Calu3 (cell line): ENCODE measurements at places on chromosomes 2 and 18. TPM values are rescaled to one million over a fixed set of nuclear protein-coding genes. Genes with fewer than 3 reads are reported as not detected.

GRCh38 chr2:171579481-171579880, 57.2 kb downstream of the CYBRD1 start:
- no peak for DNase-seq

- no peak for DNase-seq
These were observed 49.8 kb upstream of the ASB1 start for GRCh38 chr2:238376884-238377391.

DNA sequence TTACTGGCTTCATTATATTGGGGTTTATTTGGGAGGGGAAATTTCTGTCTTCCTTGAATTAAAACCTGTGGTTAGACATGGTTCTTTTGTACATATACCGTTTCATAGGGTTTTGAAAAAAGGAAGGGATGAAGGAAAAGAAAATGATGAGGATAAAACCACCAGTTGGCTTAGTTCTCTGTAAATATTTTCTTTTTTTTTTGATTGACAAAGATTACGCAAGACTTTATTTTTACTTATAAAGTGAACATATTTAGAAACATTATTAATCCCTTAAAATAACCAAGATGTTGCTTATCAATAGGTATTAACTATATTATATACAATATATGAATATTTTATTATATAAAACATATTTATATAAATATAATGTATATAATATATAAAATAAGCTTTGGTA, 45.1 kb upstream of the TUBA3E start:
- no peak for DNase-seq

- no peak for DNase-seq
These were observed 39.4 kb downstream of the SLC14A2 start for GRCh38 chr18:45654677-45655076.

GRCh38 chr18:76491473-76491775, 3.6 kb downstream of the ZNF516 start:
- peak; percentile 81 for DNase-seq

DNA sequence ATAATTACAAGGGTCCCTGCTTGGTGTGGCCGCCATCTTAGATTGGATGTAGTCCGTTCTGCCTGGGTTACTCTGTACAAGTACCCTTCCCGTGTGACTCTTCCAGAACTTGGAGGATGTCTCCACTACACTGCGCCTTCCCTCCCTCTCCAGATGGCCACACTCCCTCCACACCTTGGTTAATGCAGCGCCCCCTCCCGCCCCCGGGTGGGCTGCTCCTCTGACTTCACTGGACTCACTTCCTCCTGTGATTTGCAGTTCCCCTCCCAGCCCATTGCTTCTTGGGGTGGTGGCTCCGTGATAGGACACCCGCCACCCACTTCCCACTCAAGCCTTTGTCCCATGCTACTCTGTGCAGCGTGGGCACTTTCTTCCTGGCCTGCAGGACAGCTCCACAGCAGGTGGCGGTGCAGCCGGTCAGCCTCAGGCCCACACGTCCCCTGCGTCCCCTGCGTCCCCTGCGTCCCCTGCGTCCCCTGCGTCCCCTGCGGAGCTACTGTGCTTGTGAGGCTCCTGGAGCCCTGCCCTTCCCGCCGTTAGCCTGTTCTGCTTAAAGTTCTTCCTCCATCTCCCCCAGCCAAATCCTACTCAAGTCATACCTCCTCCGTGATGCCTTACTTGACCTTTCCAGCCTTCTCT, 130.5 kb upstream of the SIX3 start:
- no peak for DNase-seq

DNA sequence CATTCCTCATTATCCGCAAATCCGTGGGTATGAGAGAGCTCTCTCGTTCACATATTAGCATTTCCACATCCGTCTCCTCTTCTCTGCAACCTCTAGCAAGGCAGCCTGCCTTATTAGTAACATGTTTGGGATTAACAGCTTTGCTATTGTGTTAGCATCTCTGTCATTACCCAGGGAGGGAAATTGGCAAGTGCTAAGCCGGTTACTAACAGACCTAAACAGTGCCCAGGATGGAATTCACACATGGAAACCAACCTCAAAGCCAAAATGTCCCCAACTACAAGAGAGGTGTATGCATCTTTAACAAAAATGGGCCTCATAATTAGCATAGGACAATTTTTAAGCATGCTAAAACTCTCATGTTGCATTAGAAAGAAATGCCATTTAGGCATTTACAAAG, 309.0 kb upstream of the MEIS1 start:
- no peak for DNase-seq

DNA sequence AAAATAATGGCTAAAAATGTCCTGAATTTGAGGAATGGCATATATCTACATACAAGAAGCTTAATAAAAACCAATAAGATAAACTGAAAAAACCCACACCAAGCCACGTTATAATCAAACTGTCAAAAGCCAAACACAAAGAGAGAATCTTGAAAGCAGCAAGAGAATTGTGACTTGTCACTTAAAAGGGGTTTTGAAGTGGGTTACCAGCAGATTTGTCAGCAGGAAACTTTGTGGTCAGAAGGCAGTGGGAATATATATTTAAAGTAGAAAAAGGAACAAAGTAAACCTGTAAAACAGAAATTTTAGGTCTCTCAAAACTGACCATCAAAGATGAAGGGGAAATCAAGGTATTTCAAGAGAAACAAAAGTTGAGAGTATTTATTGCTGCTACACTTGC, 171.9 kb upstream of the CNTNAP5 start:
- no peak for DNase-seq

DNA sequence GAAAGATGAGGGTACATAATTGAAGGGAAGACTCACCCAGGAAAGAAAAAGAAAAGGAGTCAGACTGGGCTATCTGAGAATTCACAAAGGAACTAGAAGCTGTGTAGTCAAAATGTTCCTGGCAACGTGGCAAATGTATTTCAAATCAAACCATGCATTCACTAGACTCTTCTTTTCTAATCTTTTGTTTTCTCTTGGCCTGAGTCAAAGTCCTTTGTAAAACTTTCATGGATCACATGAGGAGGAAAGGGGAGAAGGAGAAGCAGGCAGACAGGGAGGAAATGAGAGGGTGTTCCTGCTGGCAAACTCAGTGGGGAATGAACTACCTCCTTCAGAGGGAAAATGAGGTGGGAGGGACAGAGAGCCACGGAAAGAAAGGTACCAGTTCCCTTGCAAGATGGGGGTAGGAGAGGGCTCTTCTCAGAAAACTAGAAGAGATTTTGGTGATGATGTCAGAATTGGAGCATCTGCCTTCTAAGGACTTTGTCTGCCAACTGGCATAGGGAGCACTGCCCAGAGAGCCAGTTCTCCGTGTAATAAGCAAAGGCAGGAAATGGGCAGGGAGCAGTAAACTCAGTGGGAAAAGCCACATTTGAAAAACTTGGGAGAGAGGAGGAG, 51.4 kb downstream of the SLC8A1 start:
- DNase-seq, result no peak

GRCh38 chr2:240615396-240615795, 9.9 kb upstream of the GPR35 start:
- DNase-seq, result no peak

- DNase-seq, result no peak
These were observed 42.1 kb downstream of the RNF152 start for GRCh38 chr18:61850756-61851155.

- DNase-seq, result no peak
These were observed 1621.3 kb downstream of the SUCLG1 start for GRCh38 chr2:82837588-82838304.

STARD6 gene
- total RNA-seq, result not detected in 2 replicates

PDCD1 gene
- total RNA-seq, result not detected in 2 replicates

DNA sequence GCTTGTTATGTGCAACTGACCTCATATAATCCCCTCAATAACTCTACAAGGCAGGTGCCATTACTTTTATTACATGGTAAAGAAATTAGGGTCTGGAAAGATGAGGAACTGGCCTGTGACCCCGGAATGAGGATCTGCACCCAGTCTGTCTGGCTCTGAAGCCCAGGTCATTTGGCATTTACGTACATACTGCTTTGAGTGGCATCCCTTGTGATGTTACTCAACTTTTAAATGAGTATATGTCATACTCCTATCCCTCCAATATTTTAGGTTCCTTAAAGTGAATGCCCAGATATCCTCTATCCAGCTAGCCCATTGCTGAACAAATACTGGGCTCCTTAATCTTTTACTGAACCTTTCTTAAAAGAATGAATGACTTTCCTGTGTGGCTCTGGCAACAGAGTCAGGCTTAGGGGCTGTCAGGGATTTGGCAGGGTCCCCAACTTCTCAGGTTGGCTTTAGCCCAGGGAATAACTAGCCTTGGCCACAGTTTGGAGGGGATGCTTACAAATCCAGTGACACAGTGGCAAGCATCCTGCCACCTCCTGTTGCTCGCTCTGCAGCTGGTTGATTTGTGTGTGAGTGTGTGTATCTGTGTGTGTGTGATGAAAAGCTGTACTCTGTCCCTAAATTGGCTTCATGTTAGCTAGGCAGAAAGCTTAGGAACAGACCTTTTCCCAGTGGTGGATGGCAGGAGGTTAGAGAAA, 3.4 kb upstream of the CXCR4 start:
- no peak for DNase-seq

DNA sequence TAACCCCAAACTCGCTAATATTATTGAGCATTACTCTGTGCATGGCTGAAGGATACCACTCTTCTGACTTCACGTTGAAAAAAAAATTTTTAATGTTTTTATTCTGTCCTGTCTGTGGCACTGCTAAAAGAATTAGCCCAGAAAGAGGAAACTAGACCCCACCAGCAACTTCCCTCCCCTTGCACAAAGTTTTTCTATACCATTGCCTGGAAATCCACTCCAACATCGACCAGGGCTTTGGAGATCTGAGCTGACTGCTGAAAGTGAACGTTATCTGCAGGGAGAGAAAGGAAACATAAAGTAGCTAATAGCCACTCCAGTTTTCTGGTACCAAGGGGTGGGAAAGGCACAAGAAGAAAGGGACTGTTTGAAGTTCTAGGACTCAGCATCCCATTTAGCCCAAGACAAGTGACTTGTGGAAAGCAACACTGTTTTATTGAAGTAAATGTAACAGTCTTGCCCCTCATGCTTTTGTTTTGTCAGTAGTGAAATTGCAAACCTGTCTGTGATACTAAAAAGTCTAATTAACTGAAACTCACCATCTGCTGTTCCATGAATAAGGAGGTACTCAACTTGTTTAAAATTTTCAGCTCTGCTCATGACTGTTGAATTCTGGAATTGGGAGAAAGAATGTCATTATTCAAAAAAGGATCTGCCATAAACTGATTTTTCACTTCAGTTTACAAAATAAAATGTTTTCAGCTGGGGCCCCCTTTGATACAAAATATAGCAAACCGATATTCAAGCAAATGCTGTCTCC, 79.1 kb downstream of the DPP4 start:
- DNase-seq, result no peak

MATN3 gene
- 2.3 and 3.4 TPM in 2 replicates for total RNA-seq

FAP gene
- total RNA-seq, result 0.61 and 2.1 TPM in 2 replicates

DNA sequence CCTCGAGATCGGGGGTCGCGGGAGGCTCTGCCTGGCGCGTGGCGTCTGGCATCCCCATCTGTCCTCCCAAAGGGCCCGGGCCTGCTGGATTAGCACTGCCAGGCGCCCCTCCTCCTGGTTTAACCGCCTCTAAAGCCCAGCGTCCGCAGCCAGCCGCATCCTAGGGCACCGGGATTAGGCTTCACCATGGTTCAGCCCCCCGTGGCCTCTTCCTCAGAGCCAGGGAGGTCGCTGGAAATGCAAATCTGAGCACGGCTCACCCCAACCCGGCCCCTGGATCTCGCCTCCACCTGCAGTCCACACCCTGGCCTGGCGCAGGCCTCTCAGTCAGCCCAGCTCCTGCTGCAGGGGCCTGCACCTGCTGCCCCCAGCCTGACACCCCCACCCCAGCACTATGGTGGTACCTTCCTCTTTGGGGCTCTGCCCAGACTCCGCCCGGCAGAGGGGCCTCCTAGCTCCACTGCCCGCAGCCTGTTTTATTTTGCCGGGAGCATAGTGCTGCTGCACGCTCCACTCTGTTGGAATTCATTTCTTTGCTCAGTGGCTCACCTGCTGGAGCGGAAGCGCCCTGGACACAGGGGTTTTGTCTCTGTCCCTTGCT, 13.2 kb downstream of the PRELID3A start:
- no peak for DNase-seq

DNA sequence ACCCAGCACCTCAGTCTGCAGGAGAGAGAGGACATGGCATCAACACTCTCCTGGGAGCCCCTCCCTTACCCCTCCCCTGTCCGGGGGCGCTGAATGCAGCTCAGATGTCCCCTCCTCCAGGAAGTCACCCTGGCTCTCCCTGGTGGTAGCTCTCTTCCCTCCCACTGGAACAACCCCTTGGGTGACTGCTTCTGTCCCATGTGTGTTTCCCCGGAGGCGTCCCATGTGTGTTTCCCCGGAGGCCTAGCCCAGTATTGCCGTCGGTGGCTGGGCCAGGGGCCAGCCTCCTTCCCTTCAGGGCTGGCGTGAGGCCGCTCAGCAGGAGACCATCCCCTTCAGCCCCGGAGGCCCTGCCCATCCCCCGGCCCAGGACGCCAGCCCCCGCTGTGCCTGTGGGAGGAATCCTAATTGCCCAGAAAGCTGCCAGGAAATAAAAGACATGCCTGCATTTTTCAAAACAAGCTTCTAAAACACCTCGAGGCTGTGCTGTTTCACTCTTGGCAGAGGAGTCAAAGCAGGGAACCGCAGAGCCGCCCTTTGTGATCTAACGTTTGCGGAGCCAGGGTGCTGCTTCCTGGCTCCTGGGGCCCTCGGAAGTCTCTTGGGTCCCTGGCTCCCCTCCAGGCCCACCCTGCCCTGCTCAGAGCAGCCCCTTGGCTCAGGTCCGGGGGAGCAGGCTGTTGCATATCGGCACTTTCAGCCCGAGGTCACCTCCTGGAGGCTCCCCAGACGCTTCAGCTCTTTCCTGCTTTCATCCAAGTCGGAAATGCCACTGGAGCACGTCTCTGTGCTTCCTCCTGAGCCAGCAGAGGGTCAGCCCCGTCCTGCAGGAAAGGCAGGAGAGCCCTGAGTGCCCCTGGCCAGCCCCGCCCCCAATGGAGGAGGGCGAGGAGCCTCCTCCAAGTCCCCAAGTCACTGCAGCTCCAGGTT, 11.4 kb downstream of the SNED1 start:
- DNase-seq, result peak; percentile 30

GRCh38 chr2:223944166-223944702, 901 bp downstream of the WDFY1 start:
- DNase-seq, result peak; percentile 55

GRCh38 chr2:25632396-25632795, 41.0 kb downstream of the DTNB start:
- no peak for DNase-seq

DNA sequence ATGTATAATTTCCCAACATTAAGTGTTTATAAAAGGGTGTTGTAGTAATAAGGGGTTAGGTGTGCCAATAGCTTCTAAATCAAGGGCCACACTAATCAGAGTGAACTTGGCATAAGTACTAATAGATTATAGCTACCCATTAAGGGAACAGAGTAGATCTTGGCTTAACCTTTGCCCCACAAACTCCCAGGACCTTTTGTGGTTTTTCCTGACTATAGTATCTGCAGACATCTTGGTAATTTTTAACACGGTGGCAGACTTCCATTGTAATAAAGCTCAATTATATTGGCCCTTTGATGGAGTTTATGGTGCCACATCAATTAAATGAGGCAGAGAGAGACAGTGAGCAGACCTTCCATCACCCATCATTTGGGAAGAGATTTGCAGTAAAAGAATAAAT, 358.5 kb upstream of the HNRNPA3 start:
- DNase-seq, result no peak
